ENCODE measurements at places on chromosomes 4 and X.

DNA sequence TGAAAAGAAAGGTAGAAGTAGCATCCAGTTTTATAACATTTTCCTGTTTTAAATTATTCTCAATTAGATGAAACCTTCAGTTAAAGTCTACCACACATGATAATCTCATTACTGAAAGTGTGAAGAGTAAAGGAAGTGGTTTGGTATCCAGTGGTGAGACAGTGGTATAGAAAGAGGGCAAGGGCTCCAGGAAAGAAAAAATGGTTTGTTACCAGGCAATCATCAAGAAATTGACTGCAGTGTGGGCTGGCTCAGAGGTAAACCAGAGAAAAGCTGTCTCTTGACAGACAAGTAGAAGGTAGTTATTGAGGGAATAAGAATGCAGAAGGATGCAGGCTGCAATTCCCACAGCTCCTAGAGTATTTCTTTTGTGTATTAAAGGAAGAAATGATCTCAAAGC lies 406.2 kb downstream of the TLL1 start:
- no peak for DNase-seq

DNA sequence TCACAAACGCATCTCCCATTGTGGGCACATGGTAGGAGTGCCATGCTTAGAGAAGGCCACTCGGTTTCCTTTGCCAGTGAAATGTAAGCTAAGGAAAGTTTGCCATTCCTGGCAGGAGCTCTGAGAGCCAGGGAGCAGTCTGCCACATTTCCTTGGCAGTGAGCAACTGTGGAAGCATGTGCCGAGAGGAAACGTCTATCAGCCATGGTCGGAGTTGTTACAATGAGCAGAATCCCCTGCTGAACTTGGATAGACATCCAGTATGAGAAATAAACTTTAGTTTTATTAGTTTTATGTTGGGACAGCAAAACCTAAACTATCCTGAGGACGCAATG lies 51.1 kb downstream of the ENOPH1 start:
- DNase-seq = no peak

DNA sequence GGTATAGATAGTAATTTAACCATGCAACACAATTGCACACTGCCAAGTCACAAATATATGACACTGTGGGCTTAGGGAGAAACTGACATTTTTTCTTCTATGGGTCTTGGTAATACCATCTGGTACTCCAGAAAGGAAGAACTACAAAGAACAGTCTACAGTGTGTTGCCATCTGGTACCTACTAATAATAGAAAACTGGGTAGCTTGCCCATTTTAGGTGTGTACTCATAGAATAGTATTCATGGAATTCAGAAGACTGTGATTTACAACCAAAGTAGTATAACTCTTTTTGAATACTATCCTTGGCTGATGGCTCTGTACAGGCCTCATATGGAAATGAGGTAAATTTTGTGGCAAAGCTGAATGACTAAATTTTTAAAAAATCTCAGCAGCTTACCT lies 132.6 kb upstream of the RPS6KA6 start:
- DNase-seq = no peak

- no peak for DNase-seq
Observed at GRCh38 chrX:86579777-86580176, 431.5 kb downstream of the DACH2 start.

- no peak for DNase-seq
Observed at GRCh38 chrX:113818346-113818745, 765.5 kb upstream of the HTR2C start.

- no peak for DNase-seq
Observed at GRCh38 chr4:180219080-180219479, 2024.1 kb upstream of the TENM3 start.

GRCh38 chrX:40040686-40041461 lies 56.9 kb downstream of the BCOR start:
- DNase-seq = no peak

GRCh38 chrX:77925764-77926163 lies 15.3 kb downstream of the ATP7A start:
- DNase-seq = no peak
